Head of caudate nucleus (tissue), 42 donors: ENCODE measurements at places on chromosomes 16 and 17.
A peak's percentile ranks its signal among the peaks of the same experiment; 100 is the strongest.

- DNase-seq, result no peak
Observed at GRCh38 chr16:11682655-11683096, 14.4 kb downstream of the SNN start.

DNA sequence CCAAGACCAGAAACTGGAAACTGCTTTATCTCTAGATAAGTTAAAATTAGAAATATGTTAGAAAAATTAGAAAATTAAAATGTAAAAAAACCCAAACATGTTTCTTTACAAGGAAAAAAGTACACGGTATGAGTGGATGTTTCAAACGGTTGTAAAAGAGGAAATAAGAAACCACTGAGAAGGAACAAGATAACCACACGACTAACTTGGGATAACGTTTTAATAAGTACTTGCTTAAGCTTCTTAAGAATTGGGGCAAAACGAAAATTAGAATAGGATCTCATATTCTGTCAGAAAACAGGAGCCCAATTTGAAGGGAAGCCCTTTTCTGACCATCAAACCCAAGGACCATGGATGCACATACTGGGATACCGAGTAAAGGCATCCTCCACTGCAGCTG, 31.0 kb downstream of the MBTPS1 start:
- no peak for DNase-seq

DNA sequence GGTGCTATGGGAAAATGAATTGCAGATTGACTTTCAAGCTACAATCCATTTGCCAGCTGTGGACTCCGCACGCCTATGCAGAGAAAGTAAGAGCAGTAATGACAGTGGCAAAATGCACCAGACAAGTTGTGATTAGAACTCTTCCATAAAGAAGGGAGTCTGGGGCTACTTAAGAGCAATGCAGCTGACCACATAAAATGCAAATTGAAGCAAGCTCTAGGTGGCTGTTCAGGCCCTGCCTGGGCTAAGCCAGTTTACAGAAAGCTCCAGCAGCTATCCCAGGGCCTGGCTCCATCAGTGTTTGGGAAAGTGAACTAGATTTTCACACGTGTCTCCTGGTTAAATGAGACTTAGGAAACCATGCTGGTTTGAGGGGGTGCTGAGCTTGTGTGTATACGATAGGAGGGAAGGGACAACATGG, 2.2 kb upstream of the MAP2K6 start:
- DNase-seq, result no peak

DNA sequence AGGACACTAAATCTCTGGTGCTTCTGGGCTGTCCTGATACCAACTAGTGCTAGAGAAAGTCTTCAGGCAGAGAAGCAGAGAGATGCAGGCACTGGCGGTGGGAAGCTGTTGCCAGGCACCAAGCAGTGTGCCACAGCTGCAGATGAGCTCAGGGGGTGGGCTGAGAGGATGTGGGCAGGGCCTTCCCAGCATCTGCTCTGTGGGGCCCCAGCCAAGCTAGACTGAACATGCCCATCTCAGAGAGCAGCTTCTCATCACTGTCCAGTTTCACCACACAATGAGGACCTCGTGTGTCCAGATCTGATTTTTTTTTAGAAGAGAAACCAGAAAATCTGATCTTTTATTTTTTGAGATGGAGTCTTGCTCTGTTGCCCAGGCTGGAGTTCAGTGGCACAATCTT, 17.1 kb downstream of the PSKH1 start:
- peak; percentile 92 for DNase-seq

GRCh38 chr16:86492961-86493629, 17.2 kb upstream of the FOXF1 start:
- no peak for DNase-seq
